HepG2 (cell line): ENCODE measurements at places on chromosomes 7 and 10. TPM values are rescaled to one million over a fixed set of nuclear protein-coding genes. Genes with fewer than 3 reads are reported as not detected.

The LRIT1 gene
- not detected in 2 replicates for total RNA-seq

The CTAGE6 gene
- total RNA-seq: not detected in 2 replicates

The C10orf67 gene
- total RNA-seq: not detected in 2 replicates

The MRLN gene
- total RNA-seq: not detected in 2 replicates

The CYP2E1 gene
- 0.27 TPM in 1 of 2 replicates, not detected in the other for total RNA-seq

The KIAA1217 gene
- total RNA-seq: 9.8 and 10.9 TPM in 2 replicates

The GCK gene
- not detected in 2 replicates for total RNA-seq

The ADCYAP1R1 gene
- total RNA-seq: not detected in 2 replicates

The ITPRID1 gene
- not detected in 2 replicates for total RNA-seq

The IL15RA gene
- total RNA-seq: 0.53 and 0.66 TPM in 2 replicates

The FGFBP3 gene
- 1.1 and 2.0 TPM in 2 replicates for total RNA-seq

The ABCC2 gene
- total RNA-seq: 69.6 and 181 TPM in 2 replicates

The STEAP1 gene
- total RNA-seq: 17.3 and 24.2 TPM in 2 replicates

The ANKRD30A gene
- total RNA-seq: not detected in 2 replicates

The NUDT5 gene
- total RNA-seq: 134 and 179 TPM in 2 replicates

The VIPR2 gene
- not detected in 2 replicates for total RNA-seq

The CRTAC1 gene
- total RNA-seq: not detected in 2 replicates

The TMEM236 gene
- total RNA-seq: 0.04 TPM in 1 of 2 replicates, not detected in the other

The ENTPD1 gene
- total RNA-seq: 0.03 and 0.07 TPM in 2 replicates

The STOX1 gene
- 6.0 and 9.4 TPM in 2 replicates for total RNA-seq

The TEX36 gene
- total RNA-seq: not detected in 2 replicates

The NUTM2A gene
- 0.31 and 0.34 TPM in 2 replicates for total RNA-seq

The TMEM225B gene
- total RNA-seq: 0.60 and 0.95 TPM in 2 replicates

The CYP2C19 gene
- not detected in 2 replicates for total RNA-seq

The FAM237B gene
- total RNA-seq: not detected in 2 replicates

The VWDE gene
- total RNA-seq: 0.14 and 0.27 TPM in 2 replicates

The ALKBH4 gene
- 8.7 and 8.8 TPM in 2 replicates for total RNA-seq

The HPSE2 gene
- total RNA-seq: not detected in 2 replicates

The LLCFC1 gene
- not detected in 2 replicates for total RNA-seq

The SLC39A12 gene
- not detected in 2 replicates for total RNA-seq

The NUTM2D gene
- 3.0 and 3.3 TPM in 2 replicates for total RNA-seq

The CBLL1 gene
- 10.5 and 12.2 TPM in 2 replicates for total RNA-seq

The INTS15 gene
- total RNA-seq: 8.7 and 16.3 TPM in 2 replicates

The FZD1 gene
- 0.51 and 0.80 TPM in 2 replicates for total RNA-seq

The SLC18A2 gene
- not detected in 2 replicates for total RNA-seq

The PPP1R3C gene
- 14.8 and 18.7 TPM in 2 replicates for total RNA-seq

The EFCAB10 gene
- total RNA-seq: 0.34 and 0.40 TPM in 2 replicates

The HERPUD2 gene
- 10.4 and 10.7 TPM in 2 replicates for total RNA-seq

The TRIM4 gene
- total RNA-seq: 21.7 and 25.1 TPM in 2 replicates

The SP4 gene
- total RNA-seq: 4.8 and 6.5 TPM in 2 replicates

The ATOH7 gene
- 0.07 TPM in 1 of 2 replicates, not detected in the other for total RNA-seq

The VWC2 gene
- not detected in 2 replicates for total RNA-seq

The ASB13 gene
- 15.4 and 17.5 TPM in 2 replicates for total RNA-seq
